ENCODE measurements at places on chromosomes 1 and 21.
A peak's percentile ranks its signal among the peaks of the same experiment; 100 is the strongest.

GRCh38 chr1:30904962-30905335 is 3.6 kb downstream of the SDC3 start:
- DNase-seq, result no peak

GRCh38 chr21:22280851-22281250 is 1282.6 kb downstream of the NCAM2 start:
- DNase-seq, result no peak

DNA sequence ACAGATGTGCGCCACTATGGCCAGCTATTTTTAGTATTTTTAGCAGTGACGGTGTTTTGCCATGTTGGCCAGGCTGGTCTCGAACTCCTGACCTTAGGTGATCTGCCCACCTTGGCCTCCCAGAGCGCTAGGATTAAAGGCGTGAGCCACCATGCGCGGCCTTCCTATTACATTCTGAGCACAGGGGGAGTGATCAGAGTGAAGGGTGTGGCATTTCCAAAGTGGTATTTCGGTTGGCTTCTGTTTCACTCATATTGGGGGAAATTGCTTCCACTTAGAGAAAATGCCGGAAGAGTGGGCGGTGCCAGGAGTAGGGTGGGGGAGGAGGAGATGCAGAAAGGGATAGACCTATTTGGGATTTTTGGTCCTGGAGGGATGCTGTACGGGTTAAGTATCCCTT is 4.3 kb downstream of the PIK3CD start:
- DNase-seq, result no peak

DNA sequence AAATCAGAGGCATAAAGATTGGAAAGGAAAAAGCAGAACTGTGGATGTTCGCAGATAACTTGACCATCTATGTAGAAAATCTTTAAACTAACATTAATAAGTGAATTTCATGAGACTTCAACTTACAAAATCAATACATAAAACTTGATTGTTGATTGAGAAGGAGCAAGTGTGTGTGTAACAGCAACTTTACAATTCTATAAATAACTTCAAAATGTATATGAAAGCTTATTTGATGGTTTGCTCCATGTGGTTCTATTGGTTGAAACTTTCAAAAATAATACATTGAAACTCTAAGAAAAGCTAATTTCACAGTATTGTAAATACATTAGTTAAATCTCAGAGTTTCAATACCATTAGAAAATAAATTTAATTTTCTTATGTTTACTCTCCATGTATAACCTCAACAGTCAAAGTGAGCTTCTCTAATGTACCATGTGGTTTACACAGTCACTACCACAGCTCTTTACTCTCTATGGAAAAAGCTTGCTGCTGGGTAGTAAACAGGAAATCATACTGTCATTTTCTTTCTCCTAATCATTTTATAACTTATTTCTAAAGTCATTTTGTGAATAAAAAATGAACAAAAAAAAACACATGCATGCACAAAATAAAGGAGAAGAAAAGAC is 12.0 kb downstream of the AKT3 start:
- DNase-seq, result no peak

DNA sequence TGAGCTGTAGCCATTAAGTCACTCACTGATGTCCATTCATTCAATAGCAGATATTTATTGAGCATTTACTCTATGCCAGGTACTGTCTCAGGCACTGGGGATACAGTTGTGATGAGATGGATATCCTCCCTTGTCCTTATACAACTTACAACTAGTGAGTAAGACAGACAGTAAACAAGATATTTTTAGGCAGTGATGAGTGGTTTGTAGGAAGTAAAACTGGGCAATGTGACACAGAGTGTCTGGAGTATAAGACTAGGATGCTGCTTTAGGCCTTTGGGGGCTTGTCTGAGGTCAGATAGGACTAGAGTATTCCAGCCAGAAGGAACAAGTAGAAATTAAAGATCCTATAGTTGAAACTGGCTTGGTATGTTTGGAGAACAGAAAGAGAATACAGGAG is 41.4 kb downstream of the NOS1AP start:
- no peak for DNase-seq

- no peak for DNase-seq
These were observed 10.3 kb upstream of the VWA5B1 start for GRCh38 chr1:20280341-20280740.

DNA sequence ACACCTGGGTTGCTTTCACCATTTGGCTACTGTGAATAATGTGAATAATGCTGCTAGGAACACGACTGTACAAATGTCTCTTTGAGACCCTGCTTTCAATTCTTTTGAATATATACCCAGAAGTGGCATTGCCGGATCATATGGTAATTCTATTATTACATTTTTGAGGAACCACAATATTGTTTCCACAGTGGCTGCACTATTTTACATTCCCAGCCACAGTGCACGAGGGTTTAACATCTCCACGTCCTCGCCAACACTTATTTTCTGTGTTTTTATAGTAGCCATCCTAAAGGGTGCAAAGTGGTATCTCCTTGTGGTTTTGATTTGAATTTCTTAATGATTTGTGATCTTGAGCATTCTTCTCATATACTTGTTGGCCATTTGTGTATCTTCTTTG is 15.7 kb downstream of the FHAD1 start:
- no peak for DNase-seq

GRCh38 chr21:46325073-46325912 is 1.3 kb downstream of the PCNT start:
- DNase-seq, result peak; percentile 2

- no peak for DNase-seq
These were observed 15.4 kb upstream of the SAMD13 start for GRCh38 chr1:84286071-84286470.

All from NCI-H774 (cell line).